ENCODE measurements at places on chromosomes 3 and 15.

GRCh38 chr3:160996811-160997210, 108.3 kb downstream of the B3GALNT1 start:
- DNase-seq: no peak

DNA sequence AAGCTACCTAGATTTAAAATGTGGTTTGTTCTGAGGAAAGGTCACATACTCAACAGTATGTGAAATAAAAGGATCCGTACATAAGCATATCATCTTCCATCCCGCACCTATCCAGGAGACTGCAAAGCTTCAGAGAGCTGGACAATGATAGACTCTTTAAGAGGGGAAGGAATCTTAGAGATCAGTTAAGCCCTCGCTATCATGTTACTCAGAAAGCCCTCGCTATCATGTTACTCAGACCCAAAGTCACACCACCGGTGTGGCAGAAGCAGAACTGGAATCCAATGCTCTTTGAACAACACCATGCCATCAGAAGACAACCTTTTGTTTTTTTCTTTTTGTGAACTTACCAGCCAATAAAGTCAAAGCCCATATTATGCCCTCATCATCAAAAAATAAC, 5.8 kb downstream of the ANO10 start:
- no peak for DNase-seq

DNA sequence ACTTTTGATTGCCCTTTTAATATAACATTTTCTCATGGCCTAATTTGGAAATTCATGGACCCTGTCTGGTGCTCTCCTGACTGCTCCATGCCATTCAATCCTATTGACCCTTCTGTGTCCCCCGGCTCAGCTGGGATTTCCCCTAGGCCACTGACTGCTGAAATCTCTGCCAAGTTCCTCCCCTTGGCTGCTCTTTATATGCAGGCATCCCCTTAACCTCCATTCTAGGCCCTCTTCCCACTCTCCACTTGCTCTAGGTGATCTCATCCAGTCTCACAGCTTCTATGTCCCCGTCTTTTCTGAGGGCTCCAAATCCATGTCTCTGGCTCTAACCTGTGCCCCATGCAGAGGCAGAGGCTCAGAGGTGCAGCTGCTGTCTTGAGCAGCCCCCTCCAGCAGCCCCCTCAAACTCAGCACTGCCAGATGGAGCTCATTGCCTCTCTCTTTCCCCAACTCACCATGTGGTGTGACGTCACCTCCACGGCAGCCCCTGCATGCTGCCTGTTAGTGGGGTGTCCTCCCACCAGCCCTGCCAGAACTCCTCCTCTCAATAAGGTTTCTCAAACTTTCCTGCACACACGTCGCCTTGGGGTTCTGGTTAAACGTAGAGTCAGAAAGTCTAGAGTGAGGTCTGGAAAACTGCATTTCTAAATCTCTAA, 6.6 kb downstream of the FSD2 start:
- no peak for DNase-seq

DNA sequence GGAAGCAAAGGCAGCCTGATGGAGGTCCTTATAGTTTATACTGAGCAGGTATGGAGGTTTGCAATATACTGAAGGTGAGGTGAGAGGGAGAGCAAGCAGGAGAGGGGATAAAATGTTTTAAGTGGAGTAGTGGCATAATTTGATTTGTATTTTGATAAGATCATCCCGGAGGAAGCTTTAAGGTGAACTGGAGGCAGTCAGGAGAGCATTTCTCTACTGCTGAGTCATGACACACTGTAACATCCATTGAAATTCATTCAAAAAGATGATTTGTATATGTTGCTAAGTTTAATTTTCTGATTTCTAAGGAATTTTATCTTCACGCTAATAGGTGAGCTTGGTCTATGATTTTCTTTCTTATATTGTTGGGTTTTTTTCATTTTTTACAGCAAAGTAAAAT, 81.4 kb downstream of the SERPINI1 start:
- no peak for DNase-seq

- no peak for DNase-seq
Measured at GRCh38 chr3:127820826-127821313, 1.4 kb downstream of the MGLL start.
